ENCODE measurements at places on chromosomes 2 and 18. TPM values are rescaled to one million over a fixed set of nuclear protein-coding genes. Genes with fewer than 3 reads are reported as not detected.
A peak's percentile ranks its signal among the peaks of the same experiment; 100 is the strongest.

XIRP2 gene
- 0.19 TPM for total RNA-seq

STAT4 gene
- 2.1 TPM for total RNA-seq

C2orf78 gene
- not detected for total RNA-seq

OR6B2 gene
- not detected for total RNA-seq

CCDC93 gene
- 36.7 TPM for total RNA-seq

UGT1A4 gene
- not detected for total RNA-seq

KCNS3 gene
- total RNA-seq, result 5.3 TPM

EFHD1 gene
- total RNA-seq, result 2.5 TPM

ABCB11 gene
- not detected for total RNA-seq

GRCh38 chr2:8799004-8799403, 38.4 kb downstream of the KIDINS220 start:
- peaks cover 52% of the 10 kb centered on the region for H3K36me3 ChIP-seq
- H3K4me1 ChIP-seq, result no peaks in the 10 kb centered on the region
- H3K27me3 ChIP-seq, result no peaks in the 10 kb centered on the region
- H3K27ac ChIP-seq, result no peak overlapping the region

DNA sequence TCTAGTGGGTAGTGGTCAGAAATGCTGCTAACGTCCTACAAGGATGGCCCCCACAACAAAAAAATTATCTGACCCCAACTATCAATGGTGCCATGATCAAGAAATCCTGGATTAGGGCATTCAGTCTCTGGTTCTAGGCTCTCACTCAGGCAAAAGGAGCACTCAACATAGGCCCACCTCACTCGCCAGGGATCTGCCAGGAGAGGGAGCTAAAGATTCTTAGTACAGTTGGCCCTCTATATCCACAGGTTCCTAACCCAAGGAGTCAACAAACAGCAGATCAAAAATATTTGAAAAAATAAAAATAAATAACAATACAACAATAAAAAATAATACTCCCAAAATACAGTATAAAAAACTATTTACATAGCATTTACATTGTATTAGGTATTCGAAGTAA, 10.0 kb downstream of the SLC4A5 start:
- H3K36me3 ChIP-seq, result no peaks in the 10 kb centered on the region
- no peak for DNase-seq
- no peak overlapping the region for H3K27ac ChIP-seq
- H3K4me3 ChIP-seq, result no peak overlapping the region
- no peaks in the 10 kb centered on the region for H3K27me3 ChIP-seq
- H3K4me1 ChIP-seq, result no peaks in the 10 kb centered on the region

- H3K27me3 ChIP-seq, result no peaks in the 10 kb centered on the region
- no peak overlapping the region for H3K4me3 ChIP-seq
- DNase-seq, result no peak
- peaks cover 18% of the 10 kb centered on the region for H3K4me1 ChIP-seq
These were observed 5.1 kb downstream of the ACTR1B start for GRCh38 chr2:97658691-97659157.

DNA sequence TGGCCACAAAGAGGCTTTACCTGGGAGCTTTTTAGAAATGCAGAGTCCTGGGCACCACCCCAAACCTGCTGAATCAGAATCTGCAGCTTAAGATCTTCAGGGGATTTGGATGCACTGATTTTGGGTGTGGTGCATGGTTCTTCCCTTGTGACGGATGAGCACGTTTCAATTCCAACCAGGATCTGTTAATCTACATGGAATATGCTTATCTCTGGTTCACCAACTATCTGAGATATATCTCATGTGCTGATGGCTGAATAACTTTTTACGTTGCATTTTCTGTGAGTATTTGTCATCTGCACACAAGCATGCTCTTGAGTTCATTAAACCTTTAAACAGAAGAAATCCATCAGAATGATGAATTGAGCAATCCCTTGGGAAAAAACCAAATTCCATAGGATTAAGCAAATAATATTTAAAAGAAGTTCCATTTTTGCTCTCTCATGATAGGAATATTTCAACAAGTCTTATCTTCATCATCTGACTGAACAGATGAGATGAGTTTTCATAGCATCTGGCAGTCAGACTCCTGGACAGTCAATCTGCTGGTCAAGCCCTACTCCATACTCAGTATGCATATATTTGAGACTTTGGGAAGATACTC, 120.6 kb downstream of the PLB1 start:
- H3K4me3 ChIP-seq, result no peak overlapping the region
- H3K27ac ChIP-seq, result no peak overlapping the region
- no peak for DNase-seq
- H3K4me1 ChIP-seq, result peaks cover 22% of the 10 kb centered on the region

DNA sequence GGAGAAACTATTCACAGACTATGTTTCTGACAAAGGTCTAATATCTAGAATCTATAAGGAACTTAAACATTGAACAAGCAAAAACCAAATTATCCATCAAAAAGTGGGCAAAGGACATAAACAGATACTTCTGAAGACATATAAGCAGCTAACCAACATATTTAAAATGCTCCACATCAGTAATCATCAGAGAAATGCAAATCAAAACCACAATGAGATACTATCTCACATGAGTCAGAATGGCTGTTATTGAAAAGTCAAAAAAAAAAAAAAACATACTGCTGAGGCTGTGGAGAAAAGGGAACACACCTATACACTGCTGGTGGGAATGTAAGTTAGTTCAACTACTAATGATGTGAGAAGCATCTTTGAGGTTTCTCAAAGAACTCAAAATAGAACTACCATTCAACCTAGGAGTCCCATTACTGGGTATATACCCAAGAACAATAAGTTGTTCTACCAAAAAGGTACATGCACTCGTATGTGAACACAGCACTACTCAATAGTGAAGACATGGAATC, 220.4 kb upstream of the TFPI start:
- H3K27me3 ChIP-seq, result no peaks in the 10 kb centered on the region
- no peak for DNase-seq
- H3K4me1 ChIP-seq, result no peaks in the 10 kb centered on the region
- H3K36me3 ChIP-seq, result no peaks in the 10 kb centered on the region

DNA sequence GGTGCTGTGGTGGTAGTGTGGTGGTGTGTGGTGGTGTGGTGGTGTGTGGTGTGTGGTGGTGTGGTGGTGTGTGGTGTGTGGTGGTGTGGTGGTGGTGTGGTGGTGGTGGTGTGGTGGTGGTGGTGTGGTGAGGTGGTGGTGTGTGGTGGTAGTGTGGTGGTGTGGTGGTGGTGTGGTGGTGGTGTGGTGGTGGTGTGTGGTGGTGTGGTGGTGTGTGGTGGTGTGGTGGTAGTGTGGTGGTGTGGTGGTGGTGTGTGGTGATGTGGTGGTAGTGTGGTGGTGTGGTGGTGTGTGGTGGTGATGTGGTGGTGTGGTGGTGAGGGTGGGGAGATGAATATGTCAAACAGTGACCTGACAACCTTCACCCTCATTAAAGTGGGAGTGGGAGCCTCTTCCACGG, 55.6 kb upstream of the DLGAP1 start:
- no peaks in the 10 kb centered on the region for H3K36me3 ChIP-seq
- no peak for DNase-seq
- no peak overlapping the region for H3K4me3 ChIP-seq
- H3K4me1 ChIP-seq, result no peaks in the 10 kb centered on the region
- no peaks in the 10 kb centered on the region for H3K27me3 ChIP-seq

GRCh38 chr2:217802876-217803652, 199.7 kb downstream of the TNS1 start:
- H3K4me3 ChIP-seq, result no peak overlapping the region
- H3K36me3 ChIP-seq, result peaks cover 6% of the 10 kb centered on the region
- H3K27me3 ChIP-seq, result no peaks in the 10 kb centered on the region
- peak overlapping the region; percentile 61 for H3K27ac ChIP-seq
- no peak for DNase-seq
- H3K4me1 ChIP-seq, result peaks cover 7% of the 10 kb centered on the region

DNA sequence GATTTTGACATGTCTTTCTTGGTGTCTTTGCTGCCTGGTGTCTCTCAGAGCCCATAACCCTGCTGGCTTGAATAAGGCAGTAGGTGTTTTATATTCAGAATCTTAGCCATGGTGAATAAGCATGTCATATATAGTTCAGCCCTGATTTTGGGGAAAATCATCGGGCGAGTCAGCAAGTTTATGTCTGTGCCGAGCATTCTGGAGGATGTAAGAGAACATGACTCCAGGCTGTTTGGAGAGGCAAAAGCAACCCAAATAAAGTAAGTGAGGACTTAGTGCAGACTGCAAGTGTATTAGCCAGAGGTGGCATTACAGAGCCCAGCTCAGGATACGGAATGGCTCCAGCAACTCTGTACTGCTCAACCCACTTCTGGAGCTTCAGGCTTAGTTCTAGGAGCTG, 50.3 kb downstream of the TCF7L1 start:
- no peak for DNase-seq
- H3K27ac ChIP-seq, result no peak overlapping the region
- H3K4me3 ChIP-seq, result no peak overlapping the region
- peaks cover 64% of the 10 kb centered on the region for H3K4me1 ChIP-seq
- H3K36me3 ChIP-seq, result peaks cover 24% of the 10 kb centered on the region
- no peaks in the 10 kb centered on the region for H3K27me3 ChIP-seq

DNA sequence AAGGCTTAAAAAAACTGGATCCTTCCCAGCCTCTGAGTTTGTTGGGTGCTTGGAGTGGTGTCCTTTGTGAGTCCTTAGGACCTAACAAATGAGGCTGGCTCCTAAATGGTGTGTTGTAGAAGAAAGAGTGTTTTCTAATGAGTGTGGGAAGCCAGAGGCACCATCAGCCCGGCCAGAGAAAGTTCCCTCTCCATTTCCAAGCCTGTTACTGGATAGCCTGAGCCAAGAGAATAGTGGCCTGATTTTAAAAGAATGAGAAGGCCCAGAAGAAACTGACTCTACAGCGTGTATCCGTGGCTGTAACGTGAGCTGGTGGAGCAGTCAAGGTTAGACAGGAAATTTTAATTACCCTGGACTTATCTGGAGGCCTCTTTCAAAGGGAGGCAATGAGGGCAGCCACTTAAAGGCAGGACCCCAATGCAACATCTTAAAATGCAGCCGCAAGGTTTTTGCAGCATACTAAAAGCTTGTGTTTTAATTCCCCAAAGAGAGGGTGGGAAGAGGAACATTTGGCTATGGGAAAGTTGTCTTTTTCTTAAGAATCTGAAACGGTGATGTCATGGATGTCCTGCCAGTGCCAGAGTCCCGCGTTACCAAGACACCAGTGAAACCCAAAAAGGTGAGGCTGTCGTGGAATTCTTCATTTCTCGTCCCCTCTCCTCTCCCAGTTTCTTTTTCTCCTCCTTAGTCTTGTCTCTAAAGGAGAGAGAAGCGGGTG, 4.6 kb downstream of the EFHD1 start:
- H3K4me3 ChIP-seq, result no peak overlapping the region
- H3K27ac ChIP-seq, result no peak overlapping the region
- peaks cover 8% of the 10 kb centered on the region for H3K4me1 ChIP-seq
- no peak for DNase-seq
- H3K36me3 ChIP-seq, result no peaks in the 10 kb centered on the region

DNA sequence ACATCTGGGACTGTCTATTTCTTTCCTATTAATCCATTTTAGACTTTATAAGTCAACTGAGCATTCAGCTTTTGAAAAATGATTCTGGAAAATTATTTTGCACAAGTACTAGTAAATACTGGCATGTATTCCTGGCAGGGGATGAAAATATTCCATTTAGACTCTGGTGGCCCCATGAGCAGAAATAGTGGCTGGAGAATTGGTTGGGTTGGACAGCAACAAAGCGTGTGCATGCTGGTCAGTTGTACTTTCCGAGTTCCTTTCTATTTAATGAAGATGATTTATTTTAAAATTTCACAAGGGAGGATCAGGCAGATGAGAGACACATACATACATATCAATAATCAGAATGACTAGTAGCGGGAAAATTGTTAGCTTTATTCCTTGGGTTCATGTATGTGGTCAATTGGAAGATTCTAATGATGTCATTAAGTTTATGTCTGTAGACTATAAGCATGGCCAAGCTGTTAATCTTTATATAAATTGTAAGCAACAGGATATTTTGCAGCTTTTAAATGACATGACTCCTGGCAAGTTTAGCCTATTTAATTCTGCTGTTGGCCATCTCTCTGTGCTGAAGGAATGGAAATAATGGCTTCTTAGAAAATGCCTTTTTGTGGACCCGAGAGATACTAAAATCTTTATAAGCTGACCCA, 541.6 kb downstream of the SLC4A3 start:
- no peak overlapping the region for H3K4me3 ChIP-seq

GRCh38 chr2:104444392-104444791, 409.5 kb upstream of the POU3F3 start:
- H3K27ac ChIP-seq, result no peak overlapping the region
- no peak for DNase-seq
- H3K4me3 ChIP-seq, result no peak overlapping the region
- no peaks in the 10 kb centered on the region for H3K36me3 ChIP-seq
- peaks cover 2% of the 10 kb centered on the region for H3K27me3 ChIP-seq

DNA sequence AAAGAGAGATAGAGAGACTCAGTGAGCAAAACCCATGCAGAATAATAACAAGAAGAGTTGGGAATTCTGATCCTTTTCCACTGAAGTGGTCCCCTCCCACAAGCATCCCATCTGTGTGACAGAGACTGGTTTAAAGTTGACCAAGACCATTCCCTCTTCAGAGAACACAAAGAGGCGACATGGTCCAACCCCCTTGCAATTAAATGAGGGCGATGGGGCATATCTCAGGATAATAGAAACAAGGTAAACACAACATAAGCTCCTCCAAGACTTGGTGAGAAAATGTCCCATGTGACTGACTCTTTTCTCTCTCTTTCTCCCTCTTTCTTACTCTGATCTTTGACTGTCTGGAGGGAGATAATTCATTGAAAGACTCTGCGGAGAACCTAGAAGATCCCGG, 526.7 kb downstream of the SOX11 start:
- H3K4me3 ChIP-seq, result no peak overlapping the region

DNA sequence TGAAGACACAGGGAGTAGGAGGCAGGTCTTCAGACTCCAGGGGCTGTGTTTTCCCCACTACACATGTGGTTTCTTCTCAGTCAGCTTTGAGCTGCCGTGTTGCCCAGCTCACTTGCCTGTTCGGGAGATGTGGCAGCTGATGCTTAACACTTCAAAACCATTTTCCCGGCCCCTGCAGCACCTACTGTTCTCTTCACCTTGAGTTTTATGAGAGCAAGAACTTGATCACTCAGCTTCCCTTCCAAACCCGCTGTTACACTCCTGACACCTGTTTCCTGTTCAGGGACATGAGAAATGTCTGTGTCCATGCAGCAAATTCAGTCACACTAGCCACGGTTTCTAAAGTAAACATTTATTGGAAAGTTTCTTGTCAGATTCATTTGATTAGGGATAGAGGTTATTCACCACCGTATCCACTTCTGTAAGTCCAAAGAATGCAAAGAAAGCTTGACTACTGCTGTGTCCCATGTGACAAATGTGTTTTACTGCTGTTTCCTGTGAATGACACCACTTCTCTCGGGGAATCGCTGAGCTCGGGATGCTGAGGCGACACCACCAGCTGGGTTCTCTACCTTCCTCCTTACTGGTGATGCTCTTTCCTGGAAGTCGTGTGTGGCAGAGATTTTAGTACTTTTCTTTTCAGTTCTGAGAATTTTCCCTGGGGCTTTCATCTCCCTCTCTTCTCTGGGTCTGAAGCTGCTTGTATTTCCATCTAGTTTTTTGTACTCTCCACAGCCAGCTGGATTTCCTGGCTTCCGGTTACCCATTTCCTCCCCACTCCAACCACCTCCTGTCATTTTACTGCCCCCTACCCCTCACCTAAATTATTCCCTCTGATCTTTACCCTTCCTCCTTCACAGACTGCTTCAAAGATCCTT, 91.7 kb downstream of the KLF7 start:
- H3K4me1 ChIP-seq, result peaks cover 25% of the 10 kb centered on the region
- no peak for DNase-seq
- H3K27me3 ChIP-seq, result no peaks in the 10 kb centered on the region
- peaks cover 8% of the 10 kb centered on the region for H3K36me3 ChIP-seq
- no peak overlapping the region for H3K27ac ChIP-seq

- H3K4me1 ChIP-seq, result peaks cover 17% of the 10 kb centered on the region
- no peak overlapping the region for H3K4me3 ChIP-seq
- no peak overlapping the region for H3K27ac ChIP-seq
- DNase-seq, result no peak
These were observed 61.1 kb upstream of the TNP1 start for GRCh38 chr2:216920937-216921456.
